GM13977 (cell line): ENCODE measurements at places on chromosomes 12 and 14.
A peak's percentile ranks its signal among the peaks of the same experiment; 100 is the strongest.

DNA sequence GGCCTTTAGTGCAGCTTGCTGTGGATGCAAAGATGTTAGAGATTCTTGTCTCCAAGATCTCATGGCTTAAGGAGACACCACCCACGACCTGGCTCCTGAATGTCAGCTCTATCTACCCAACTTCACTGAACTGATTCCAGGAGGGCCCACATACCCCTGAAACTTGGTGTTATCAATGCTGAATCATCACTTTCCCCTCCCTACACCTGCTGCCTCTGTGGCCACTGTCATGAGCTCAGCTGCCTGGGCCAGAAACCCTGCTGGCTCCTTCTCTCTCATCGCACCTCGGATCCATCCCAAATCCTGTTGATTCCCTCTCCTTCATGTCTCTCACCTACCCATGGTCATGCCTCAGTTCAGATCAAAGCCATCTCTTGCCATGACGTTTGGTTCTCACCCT lies 15.1 kb upstream of the LHX5 start:
- no peak for DNase-seq

DNA sequence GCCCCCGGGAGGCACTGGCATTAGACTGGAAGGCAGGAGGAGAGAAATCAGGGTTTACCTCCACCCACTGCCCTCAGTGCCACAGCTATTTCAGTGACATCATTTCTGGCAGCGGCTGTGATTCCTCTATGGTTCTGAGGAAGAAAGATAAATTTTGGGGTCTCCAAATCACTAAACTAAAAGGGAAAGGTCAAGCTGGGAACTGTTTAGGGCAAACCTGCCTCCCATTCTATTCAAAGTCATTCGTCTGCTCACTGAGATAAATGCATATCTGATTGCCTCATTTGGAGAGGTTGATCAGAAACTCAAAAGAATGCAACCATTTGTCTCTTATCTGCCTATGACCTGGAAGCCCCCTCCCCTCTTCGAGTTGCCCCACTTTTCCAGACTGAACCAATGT lies 14.0 kb upstream of the CRY1 start:
- DNase-seq: no peak

DNA sequence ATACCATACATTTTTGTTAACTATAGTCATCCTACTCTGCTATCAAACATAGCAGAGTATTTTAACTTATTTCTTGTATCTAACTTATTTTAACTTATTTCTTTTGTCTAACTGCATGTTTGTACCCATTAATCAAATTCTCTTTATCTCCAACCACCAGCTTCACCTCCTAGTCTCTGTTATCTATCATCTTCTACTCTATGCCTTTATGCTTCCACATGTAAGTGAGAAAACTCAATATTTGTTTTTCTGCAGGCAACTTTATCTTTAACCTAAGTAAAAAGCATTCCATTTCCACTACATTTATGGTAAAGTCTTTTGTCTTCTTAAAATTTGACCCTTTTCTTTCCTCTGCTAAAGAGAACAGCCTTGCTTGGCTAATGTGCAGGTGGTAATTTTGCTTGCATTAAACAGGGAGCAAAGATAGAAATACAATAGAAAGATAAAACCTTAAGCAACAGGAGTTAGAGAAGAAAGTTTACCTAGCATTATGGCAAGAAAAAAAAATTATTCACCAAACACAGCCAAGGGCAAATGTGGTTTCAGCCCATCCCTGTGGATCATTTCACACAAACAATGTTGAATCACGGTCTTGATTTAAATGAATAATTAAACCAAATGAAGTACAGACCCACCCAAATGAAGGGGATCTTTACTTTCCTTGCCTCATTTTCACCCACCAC lies 110.9 kb upstream of the TSPAN8 start:
- no peak for DNase-seq

- peak; percentile 53 for DNase-seq
Measured at GRCh38 chr12:67698672-67699581, 50.4 kb downstream of the DYRK2 start.

- no peak for DNase-seq
Measured at GRCh38 chr14:64614166-64614565, 64.4 kb downstream of the PPP1R36 start.

GRCh38 chr14:24307575-24308341 lies at the start of gene CIDEB:
TSS of gene CIDEB (minus strand) at chr14:24307977. CDS start at chr14:24307858, 119 bp downstream.
- DNase-seq: peak; percentile 79
